ENCODE measurements at places on chromosomes 12 and 14.

GRCh38 chr12:7857971-7858370 is 14.7 kb downstream of the SLC2A14 start:
- DNase-seq, result no peak

DNA sequence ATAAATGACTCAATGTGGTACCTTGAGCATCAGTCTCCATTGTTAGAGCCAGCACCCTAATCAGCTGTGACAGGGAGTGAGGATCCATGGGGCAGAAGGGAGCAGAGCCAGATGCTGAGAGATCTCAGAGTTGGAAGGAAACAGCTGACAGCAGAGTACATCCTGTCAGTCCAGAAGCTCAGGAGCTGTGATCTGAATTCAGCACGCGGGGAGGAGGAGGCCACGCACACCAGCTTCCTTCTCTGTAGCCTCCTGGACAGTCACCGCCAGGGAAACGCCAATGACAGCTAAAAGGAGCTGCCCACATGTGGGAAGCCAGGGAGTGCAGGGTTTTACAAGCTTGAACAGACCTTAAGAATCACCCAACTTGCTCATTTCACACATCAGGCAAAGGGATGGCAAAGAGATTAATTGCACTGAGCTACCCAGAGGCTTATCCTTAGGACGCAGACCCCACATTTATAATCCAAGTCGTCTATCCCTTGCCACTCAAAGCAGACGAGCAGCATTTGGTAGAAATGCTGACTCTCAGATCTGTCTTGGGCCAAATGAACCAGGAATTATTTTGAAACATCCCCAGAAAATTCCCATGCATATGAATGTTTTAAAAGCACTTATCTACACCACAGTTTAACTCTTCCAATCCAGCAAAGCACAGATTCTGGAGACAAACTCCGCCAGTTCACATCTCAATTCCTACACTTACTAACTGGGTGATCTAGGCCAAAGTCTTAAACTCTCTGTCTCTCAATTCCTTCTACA is 322.6 kb upstream of the TMTC1 start:
- no peak for DNase-seq

DNA sequence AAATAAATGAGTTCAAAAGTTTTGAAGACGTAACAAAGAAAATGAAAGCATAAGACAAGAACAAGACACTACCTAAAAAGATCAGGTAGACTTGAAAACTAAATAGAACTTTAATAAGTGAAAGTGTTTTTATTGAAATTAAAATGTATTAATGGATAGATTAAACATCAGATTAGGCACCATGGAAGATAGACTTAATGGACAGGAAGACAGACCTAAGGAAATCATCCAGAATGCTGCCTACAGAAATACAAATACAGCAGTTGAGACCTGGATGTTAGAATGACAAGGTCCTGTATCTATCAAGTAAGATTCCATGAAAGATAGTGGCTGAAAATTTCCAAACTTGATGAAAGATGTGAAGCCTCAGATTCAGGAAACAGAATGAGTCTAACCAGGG is 11.5 kb downstream of the PLEKHH1 start:
- DNase-seq, result no peak

DNA sequence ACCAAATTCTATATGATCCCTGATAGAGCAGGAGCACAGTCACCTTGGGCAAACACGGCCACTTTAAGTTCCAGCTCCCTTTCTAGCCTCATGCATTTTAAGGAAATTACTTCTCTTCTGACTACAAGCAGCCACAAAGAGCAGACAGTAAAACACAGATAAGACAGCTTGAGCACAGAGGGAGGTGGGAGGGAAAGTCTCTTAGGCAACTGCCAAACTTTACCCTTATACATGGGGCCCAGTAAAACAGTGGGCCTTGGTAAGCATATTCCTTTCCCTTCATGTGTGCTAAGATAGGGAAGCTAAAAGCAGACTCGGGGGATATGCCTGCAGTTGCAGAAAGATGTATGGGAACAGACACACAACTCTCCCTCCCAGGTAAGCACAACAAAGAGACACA is 235.9 kb downstream of the CPNE8 start:
- DNase-seq, result no peak

- no peak for DNase-seq
Observed at GRCh38 chr12:92582893-92583292, 119.9 kb upstream of the PLEKHG7 start.

DNA sequence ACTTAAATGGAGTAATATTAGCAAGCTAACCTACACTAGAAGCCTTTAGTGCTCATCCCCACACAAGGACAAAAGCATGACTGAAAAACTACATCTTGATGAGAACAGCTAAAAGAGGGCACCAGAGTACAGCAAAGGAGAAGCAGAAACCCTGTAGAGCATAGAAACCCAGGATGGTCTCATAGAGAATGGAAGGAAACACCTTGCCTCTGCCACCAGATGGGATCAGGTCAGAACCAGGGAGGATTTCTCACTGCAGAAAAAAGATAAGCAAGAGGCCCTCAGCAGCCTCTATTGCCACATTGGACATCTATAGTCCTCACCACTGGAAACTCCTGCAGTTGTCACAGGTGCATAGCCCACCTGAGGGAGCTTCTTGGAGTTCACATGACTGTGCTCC is 13.6 kb upstream of the ZNF705A start:
- no peak for DNase-seq

- DNase-seq, result no peak
Observed at GRCh38 chr14:105855893-105856675, 329.7 kb downstream of the TMEM121 start.

- DNase-seq, result peak; percentile 16
Observed at GRCh38 chr12:67161322-67161918, 107.7 kb upstream of the CAND1 start.

DNA sequence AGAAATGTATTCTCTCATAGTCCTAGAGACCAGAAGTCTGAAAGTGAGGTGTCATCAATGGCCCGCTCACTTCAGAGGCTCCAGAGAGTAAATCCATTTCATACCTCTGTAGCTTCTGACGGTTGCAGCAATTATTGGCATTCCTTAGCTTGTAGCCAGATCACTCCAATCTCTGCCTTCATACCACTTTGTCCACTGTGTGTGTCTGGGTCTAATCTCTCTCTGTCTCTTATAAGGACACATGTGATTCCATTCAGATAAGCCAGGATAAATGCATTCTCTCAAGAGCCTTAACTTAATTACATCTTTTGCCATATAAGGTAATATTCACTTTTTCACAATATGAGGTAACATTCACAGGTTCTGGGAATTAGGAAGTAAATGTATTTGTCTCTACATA is 365.7 kb downstream of the GXYLT1 start:
- DNase-seq, result no peak

DNA sequence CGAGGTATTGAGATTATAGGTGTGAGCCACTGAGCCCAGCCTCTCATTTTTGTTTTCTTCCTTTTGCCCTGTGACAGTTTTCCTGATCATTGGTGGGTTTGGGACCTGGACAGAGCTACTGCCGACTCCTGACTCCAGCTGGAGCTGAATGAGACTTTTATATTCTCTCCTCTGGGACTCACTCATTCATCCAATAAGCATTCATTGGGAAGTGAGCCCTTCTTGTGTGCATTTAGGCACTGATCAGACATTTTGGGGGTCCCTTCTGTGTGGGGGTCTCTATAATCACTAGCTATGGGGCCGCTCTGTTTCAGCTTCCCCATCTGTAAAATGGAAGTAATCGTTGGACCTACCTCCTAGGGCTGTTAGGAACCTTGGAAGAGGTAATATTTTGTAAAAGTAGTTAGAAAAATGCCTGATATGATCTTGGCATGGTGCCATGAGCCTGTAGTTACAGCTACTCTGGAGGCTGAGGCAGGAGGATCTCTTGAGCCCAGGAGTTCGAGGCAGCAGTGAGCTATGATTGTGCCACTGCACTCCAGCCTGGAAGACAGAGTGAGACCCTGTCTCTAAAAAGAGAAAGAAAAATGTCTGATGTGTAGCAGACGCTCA is 7.2 kb downstream of the SH2B3 start:
- DNase-seq, result no peak

GRCh38 chr12:25843976-25844375 is 114.5 kb upstream of the RASSF8 start:
- no peak for DNase-seq

GRCh38 chr14:103559766-103560165 is 2.7 kb downstream of the BAG5 start:
- no peak for DNase-seq

- no peak for DNase-seq
Observed at GRCh38 chr12:81692008-81692407, 67.1 kb downstream of the PPFIA2 start.

DNA sequence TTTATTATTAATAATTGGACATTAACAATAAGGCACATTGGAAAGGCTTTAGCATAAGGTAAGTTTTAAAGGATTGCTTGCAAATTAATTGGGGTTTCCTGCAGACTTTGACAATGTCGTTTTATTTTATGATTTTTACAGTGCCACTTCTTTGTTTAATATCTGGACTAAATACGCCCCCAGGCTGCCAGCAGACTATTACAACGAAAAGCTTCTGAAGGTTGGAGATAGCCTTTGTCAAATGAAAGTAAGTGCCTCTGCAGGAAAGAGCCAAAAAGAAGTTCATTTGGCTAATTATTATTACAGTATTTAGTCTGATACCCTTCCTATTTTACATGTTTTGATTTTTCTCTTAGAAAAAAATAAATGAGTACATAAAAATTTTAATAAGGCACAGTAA is 11.3 kb downstream of the CFAP54 start:
- no peak for DNase-seq

GRCh38 chr12:122147514-122148290 is 26.3 kb downstream of the IL31 start:
- no peak for DNase-seq

DNA sequence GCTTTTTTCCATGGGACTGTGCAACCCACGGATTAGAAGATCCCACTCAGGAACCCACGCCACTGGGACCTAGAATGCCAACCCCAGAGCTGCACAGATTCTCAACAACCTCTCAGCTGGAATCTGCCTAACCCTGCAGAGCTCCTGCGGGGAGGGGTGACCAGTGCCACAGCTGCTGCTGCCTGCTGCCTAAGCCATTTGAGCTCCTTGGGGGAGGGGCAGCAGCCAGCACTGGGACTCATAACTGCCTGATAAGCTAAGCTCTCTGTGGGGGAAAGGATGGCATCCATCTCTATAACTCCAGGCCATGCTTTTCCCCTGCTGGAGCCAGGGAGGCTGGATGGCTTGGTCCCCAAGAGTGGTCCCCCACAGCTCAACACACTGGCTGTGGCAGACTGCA is 182.8 kb downstream of the SLC5A8 start:
- DNase-seq, result no peak

GRCh38 chr12:84816916-84817695 is 95.5 kb downstream of the SLC6A15 start:
- DNase-seq, result no peak

- no peak for DNase-seq
Observed at GRCh38 chr12:112496496-112496895, 77.7 kb downstream of the PTPN11 start.

DNA sequence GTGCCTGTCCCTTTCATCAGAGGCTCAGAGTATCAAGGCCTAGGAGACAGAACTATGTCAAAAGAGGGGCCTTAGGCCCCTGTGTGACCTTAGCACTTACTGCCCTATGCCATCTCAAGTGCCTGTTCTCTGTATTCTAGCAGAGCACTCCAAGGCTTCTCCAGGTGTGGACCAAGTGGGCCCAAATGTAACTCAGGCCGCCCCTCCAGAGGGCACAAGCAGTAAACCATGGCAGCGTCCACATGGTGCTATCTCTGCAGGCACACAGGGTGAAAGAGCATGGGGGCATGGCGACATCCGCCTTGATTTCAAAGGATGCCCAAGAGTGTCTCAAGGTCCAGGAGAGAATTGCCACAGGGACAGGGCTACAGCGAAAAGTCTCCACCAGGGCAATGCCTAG is 628.7 kb downstream of the RPS29 start:
- DNase-seq, result no peak

- no peak for DNase-seq
Observed at GRCh38 chr12:117403586-117404139, 42.2 kb upstream of the NOS1 start.

DNA sequence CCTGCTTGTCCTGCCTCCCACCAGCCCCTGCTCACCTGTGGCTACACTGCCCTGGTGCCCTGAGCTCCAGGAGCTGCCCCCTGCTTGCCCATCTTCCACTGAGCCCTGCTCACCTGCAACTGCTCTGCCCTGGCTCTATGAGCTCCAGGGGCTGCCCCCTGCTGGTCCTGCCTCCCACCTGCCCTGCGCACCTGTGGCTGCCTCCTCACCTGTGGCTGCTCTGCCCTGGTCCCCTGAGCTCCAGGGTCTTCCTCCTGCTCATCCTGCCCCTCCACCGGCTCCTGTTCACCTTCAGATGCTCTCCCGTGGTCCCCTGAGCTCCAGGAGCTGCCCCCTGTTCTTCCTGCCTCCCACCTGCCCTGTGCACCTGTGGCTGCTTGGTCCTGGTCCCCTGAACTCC is 247.6 kb downstream of the TMEM121 start:
- DNase-seq, result no peak

DNA sequence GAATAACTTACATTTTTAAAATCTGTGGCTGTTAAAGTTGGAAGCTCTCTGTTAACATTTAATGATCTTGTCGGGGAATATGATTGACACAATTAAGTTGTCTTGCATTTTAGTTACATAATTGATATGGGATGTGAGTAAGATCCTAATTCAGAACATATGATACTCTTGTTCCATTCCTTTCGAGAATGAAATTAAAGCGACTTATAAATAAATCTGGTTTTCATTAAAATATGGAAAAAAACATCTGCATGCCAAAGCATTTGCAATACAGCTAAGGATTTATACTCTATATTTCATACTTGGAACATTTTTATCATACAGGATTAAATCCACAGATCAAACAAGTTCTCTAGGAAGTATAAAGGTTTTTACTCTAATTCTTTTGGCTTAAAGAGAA is 52.0 kb downstream of the SLC38A6 start:
- no peak for DNase-seq

DNA sequence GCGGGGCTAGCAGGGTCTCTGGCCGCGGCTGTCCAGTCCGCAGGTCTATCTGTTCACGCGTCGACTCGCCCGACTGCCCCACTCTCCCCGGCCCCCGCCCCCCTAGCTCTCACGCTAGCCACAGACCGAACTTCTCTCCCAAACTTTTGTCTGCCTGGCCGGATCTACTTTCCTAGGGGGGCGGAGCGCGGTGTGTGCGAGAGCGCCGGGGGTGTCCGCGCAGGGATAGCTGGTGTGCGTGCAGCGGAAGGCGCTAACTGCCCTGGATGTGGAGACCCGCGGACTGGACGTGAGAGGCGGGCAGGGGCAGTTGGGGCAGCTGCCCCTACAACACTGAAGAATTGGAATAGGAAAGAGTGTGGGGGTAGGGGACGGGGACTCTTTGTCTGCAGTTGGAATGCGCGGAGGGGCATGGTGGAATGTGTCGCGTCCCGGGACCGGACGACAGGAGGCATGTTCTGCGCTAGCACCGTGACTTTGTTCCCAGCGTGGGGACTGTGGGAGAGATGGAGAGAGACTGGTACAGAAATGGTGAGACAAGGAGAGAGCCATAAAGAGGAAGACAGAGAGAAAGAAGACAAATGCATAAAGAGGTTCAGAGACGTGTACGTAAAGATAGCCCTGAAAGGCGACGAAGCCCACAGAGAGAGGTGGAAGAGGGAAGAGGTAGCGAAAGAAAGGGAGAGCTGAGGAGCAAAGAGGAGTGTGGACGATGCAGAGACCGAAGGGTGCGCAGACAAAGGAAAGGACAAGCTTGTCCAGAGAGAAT is at the start of gene AJUBA:
Gene AJUBA (minus strand): TSS at position 75 of the 769 bp plus-strand sequence. CDS start 285 bp downstream, outside the sequence.
- DNase-seq, result peak; percentile 79

GRCh38 chr14:92398888-92399636 is 76.1 kb downstream of the SLC24A4 start:
- no peak for DNase-seq
